ENCODE measurements at places on chromosomes 7 and 10.

DNA sequence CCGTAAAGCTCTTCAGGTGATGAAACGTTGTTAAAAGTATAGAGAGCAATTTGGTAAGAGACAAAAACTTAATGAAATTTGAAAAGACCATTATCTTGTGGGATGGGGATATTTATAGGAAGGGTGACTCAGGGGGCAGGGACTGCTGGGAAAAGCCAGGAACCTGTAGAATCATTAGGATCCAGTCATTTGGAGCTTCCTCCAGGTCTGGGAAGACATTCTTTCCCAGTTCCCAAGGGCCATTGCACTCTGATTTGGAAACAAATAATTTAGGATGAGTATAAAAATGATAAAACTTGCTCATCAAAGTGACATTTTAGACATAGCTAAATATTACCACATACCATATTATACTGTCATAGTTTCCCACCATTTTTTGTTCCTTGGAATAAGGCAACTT is 143.9 kb downstream of the PFKFB3 start:
- no peak for DNase-seq

DNA sequence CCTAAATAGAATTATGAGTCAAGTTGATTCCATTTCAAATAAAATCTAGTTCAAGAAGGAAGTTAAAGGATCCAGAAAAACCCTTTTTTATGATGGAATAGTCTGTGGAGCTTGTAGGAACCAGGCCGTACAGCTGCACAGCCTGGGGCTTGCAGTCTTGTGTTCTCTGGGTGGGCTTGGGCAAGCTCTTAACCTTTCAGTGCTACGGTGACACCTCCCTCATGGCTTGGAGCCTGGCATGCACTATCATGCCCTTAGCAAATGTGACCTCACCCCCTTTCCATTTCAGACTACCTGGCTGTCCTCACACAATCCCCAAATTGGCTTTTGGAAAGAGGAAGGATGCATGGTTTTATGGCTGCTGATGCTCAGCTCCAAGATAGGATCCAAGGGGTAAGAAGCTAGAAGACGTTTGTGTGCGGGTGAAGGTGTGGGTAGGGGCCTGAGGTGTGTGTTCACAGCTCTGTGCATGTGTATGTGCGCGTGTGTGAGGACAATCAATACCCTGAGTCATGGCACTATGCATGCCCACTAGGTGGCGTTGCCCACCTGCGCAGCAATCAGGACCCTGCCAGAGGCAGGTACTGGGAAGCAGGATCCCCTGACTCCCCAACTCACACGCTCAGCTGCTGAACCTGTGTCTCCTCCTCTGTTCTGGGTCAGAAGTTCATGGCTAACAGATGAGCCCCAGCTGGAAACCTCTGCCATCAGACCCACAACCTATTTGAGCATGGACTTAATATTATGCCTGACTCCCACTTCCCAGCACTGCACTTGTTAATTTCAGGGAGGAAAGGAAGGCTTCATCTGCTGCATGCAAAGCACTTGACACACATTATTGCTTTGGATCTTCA is 113.4 kb downstream of the PTPN20 start:
- DNase-seq: peak; percentile 58

DNA sequence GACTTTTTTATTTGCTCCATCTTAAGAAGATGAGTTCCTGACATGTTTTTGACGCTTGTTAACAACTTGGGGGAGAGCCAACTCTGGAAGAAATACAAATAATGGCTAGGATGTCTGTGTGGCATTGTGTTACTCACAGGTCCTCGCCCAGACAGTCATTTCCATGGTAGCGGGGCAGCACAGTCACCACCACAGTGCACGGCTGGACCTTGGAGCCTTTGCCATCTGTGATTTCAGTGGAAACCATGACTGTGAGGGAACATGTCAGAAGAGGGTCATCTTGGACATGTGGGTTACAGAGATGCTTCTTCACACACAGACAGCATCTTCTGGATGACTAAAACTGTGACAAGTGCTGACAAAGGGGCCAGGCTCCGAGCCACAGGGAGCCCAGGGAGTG is 74.5 kb downstream of the PKD1L1 start:
- DNase-seq: no peak

DNA sequence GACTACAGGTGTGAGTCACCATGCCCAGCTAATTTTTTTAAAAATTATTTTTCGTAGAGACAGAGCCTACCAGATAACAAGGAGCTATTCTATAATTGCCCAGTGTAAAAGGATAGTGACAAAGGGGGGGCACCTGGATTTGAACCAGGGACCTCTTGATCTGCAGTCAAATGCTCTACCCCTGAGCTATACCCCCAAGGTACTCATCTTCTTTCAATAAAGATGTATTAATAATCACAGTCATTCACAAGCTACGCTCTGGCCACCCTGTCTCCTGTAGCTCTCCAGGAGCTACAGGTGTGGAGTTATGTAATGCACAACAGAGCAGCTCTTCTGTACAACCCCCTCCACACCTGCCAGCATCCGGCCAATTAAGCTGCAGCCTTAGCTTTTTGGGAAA is 83.5 kb downstream of the ZNF777 start:
- DNase-seq: no peak

DNA sequence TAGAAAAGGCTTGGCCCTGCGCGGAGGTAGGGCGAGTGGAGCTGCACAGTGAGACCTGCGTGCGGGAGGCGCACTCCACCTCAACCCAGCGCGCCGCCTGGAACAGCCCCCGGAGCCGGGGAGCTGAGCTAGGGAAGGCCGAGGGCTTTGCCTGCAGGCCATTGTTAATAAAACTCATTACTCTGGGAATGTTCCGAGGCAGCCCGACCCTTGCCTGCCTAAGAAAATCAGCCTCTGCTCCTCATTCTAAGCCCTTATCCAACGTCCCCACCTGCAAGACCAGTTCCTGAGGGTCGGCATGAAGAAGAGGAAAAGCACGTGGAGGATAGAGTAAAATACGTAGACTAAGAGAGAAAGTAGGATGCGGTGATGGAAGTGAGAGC is 55.3 kb downstream of the C7orf25 start:
- no peak for DNase-seq

GRCh38 chr10:48940372-48940771 is 732 bp upstream of the LRRC18 start:
- no peak for DNase-seq

DNA sequence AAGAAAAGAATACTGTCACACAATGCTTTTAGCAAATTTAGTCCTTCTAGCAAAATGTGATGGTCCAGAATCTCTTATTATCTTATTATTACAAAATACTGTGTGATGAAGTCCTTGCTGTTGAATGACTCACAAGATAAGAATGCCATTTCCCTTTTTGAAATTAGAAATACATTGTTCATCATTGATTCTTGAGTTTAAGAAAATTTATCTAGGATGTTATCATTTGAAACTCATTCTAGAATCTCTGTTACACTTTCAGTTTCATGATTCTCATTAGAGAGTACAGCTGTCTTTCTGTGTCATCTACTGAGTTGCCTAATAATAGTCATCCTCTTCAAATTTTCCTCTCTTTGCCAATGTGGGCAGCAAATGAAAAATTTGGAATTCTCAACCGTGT is 9.6 kb downstream of the ZKSCAN5 start:
- DNase-seq: no peak
